GM12878 (cell line): ENCODE measurements at places on chromosomes 3 and 15. TPM values are rescaled to one million over a fixed set of nuclear protein-coding genes. Genes with fewer than 3 reads are reported as not detected.

The C3orf22 gene
- not detected in 2 replicates for total RNA-seq

The GOLGA6L6 gene
- not detected in 2 replicates for total RNA-seq

The MYZAP gene
- total RNA-seq, result not detected in 2 replicates

The CCDC39 gene
- 0.43 and 0.44 TPM in 2 replicates for total RNA-seq

The MEIS2 gene
- 33.4 and 34.8 TPM in 2 replicates for total RNA-seq

The MBD4 gene
- 42.2 and 44.1 TPM in 2 replicates for total RNA-seq

The TMCO5A gene
- not detected in 2 replicates for total RNA-seq

The IMPG2 gene
- 0.11 and 0.13 TPM in 2 replicates for total RNA-seq

The ACTC1 gene
- total RNA-seq, result not detected in 2 replicates

The C3orf85 gene
- not detected in 2 replicates for total RNA-seq

The SAMMSON gene
- total RNA-seq, result not detected in 2 replicates

The HLTF gene
- 40.1 and 43.0 TPM in 2 replicates for total RNA-seq

GRCh38 chr15:25733036-25733855 lies 129.9 kb downstream of the ATP10A start:
- no peaks in the 10 kb centered on the region for H3K27me3 ChIP-seq
- no peak for DNase-seq
- H3K4me1 ChIP-seq, result no peaks in the 10 kb centered on the region
- H3K36me3 ChIP-seq, result no peaks in the 10 kb centered on the region

- H3K27me3 ChIP-seq, result no peaks in the 10 kb centered on the region
- no peaks in the 10 kb centered on the region for H3K4me1 ChIP-seq
- no peaks in the 10 kb centered on the region for H3K36me3 ChIP-seq
- H3K4me3 ChIP-seq, result no peak overlapping the region
Observed at GRCh38 chr3:128835096-128835495, 44.3 kb upstream of the ACAD9 start.

DNA sequence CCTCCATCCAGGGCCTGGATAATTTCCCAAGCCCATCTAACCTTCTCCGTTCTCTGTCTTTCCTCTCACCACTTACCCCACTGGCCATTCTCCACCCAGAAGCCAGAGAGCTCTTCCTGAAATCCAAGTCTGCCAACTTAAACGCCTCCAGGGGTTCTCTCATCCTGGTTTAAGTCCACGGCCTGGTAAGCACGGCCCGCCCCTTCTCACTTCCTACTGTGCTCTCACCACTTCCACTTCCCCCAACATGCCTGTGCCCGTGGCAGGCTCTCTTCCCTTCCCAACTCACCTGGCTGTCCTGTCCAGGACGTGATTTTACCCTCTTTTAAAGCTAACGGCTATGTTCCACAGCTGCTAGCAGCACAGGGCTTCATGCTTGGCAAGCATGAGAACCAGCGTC lies 1.7 kb upstream of the CX3CR1 start:
- H3K27ac ChIP-seq, result no peak overlapping the region
- no peaks in the 10 kb centered on the region for H3K36me3 ChIP-seq
- no peaks in the 10 kb centered on the region for H3K27me3 ChIP-seq
- no peak overlapping the region for H3K4me3 ChIP-seq
- H3K4me1 ChIP-seq, result peaks cover 6% of the 10 kb centered on the region
- no peak for DNase-seq

GRCh38 chr3:170144437-170144843 lies 37.1 kb downstream of the PHC3 start:
- H3K27ac ChIP-seq, result peak overlapping the region; percentile 67
- peak; percentile 65 for DNase-seq
- H3K4me1 ChIP-seq, result peaks cover 13% of the 10 kb centered on the region
- no peaks in the 10 kb centered on the region for H3K27me3 ChIP-seq
- peaks cover 4% of the 10 kb centered on the region for H3K36me3 ChIP-seq

GRCh38 chr15:40843885-40844695 lies at the start of gene SPINT1:
Gene SPINT1 (plus strand): TSS chr15:40844048. CDS start chr15:40844555, 507 bp downstream.
- H3K4me1 ChIP-seq, result peaks cover 26% of the 10 kb centered on the region
- H3K27me3 ChIP-seq, result 0 out of 2 replicates have a peak, but pooled peaks cover 3% of the 10 kb centered on the region
- H3K27ac ChIP-seq, result no peak within 1 kb of the TSS
- DNase-seq, result no peak
- H3K36me3 ChIP-seq, result no peaks in the 10 kb centered on the region

DNA sequence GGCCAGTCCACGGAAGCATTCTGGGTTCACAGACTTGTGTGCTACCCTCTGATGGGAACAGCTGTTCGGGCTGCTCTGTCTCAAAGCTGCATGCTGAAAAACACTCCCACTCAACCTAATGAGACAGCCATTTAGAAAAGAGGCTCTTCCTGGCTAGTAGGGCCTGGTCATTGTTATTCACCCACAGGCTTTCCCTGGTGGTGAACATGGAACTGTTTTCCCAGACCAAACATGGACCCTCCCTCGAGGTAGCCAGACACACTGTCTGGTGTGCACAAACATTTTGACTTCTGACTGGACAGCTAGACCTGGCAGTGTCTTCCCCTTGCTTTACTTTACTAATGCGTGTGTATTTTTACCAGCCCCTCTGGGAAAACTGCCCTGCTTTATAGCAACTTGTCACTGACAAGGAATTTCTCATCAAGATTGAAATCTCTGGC lies 39.0 kb downstream of the MECOM start:
- no peak overlapping the region for H3K4me3 ChIP-seq
- DNase-seq, result no peak

DNA sequence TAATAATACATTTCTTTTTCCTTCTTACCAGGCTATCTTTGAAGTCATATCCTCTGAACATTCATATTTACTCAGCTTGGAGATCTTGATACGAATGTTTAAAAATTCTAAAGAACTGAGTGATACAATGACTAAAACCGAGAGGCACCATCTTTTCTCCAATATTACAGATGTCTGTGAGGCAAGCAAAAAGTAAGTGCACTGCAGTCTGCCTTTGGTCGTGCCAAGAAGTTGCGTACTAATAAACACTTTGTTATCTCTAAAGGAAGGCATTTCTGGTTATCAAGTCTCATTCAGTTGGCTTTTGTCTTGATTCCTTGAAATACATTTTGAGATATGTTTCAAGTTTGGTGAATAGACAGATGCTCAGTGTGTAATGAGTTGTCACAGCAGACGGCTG lies 31.6 kb downstream of the ARHGEF26 start:
- no peak overlapping the region for H3K27ac ChIP-seq
- H3K36me3 ChIP-seq, result no peaks in the 10 kb centered on the region
- no peaks in the 10 kb centered on the region for H3K4me1 ChIP-seq
- DNase-seq, result no peak

DNA sequence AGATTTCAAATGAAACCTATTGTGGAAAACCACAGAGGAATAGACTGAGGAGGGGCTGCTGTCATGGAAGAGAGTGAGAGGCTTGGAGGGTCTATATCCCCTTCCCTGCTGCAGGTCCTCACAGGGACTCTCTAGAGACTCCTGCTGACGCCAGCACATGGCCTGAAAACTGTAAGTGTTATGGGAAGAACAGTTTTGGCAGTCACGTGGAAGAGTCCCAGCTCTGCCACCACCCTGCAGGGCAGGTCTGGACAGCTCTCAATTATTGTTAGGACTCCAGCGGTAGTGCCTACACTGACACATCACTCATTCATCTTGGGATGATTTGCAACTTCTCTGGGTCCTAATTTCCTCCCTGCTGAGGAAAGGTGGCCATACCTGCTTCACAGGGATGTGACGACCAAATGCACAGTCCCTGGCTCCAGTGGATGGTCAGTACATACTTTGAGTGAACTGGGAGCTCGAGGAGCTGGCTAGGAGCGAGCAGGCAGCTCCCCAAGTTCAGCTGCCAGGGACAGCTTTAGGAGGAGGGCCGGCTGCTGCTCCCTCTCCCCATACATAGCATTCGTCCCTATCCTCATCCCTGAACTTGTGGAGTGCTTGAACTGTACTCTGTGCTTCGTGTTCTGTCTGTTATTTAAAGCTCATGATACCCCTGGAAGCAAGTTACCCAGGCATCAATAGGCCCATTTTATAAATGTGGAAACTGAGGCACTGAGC lies 49.2 kb downstream of the CTXND1 start:
- DNase-seq, result no peak
- no peak overlapping the region for H3K4me3 ChIP-seq
- no peak overlapping the region for H3K27ac ChIP-seq

DNA sequence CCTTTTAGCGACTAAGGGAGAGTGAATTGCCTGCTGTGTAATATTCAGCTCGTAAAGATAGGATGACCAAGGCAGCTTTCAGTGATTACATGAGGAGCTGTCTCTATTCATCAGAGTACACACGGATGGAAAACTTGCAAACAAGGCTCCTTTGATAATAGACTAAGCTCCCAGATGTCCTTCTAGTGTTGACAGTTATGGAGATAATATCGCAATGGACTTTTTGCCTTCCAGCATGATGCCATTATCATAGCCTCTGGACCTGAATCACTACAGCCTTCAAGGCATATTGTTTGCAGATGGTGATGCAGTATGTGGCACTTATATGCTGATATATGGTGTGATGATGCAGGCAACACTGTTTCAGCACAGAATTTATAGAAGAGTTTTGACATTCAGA lies 93.9 kb downstream of the ECT2 start:
- H3K27ac ChIP-seq, result no peak overlapping the region
- no peak for DNase-seq
- H3K4me1 ChIP-seq, result no peaks in the 10 kb centered on the region
- H3K27me3 ChIP-seq, result no peaks in the 10 kb centered on the region
- H3K4me3 ChIP-seq, result no peak overlapping the region

GRCh38 chr15:63481105-63481810 lies 23.1 kb upstream of the USP3 start:
- H3K4me1 ChIP-seq, result peaks cover 88% of the 10 kb centered on the region
- H3K4me3 ChIP-seq, result no peak overlapping the region
- peak overlapping the region; percentile 77 for H3K27ac ChIP-seq
- DNase-seq, result peak; percentile 83
- H3K36me3 ChIP-seq, result no peaks in the 10 kb centered on the region

GRCh38 chr3:184812662-184813042 lies 686 bp downstream of the VPS8 start:
- no peaks in the 10 kb centered on the region for H3K36me3 ChIP-seq
- no peak for DNase-seq
- peak overlapping the region; percentile 74 for H3K4me3 ChIP-seq
- H3K4me1 ChIP-seq, result peaks cover 16% of the 10 kb centered on the region
- H3K27me3 ChIP-seq, result no peaks in the 10 kb centered on the region

- H3K27ac ChIP-seq, result no peak overlapping the region
- H3K4me3 ChIP-seq, result no peak overlapping the region
- peaks cover 5% of the 10 kb centered on the region; the same call in 1 of the 2 replicates for H3K27me3 ChIP-seq
- no peaks in the 10 kb centered on the region for H3K4me1 ChIP-seq
- DNase-seq, result no peak
Observed at GRCh38 chr15:72902245-72902918, 118.8 kb upstream of the ADPGK start.

DNA sequence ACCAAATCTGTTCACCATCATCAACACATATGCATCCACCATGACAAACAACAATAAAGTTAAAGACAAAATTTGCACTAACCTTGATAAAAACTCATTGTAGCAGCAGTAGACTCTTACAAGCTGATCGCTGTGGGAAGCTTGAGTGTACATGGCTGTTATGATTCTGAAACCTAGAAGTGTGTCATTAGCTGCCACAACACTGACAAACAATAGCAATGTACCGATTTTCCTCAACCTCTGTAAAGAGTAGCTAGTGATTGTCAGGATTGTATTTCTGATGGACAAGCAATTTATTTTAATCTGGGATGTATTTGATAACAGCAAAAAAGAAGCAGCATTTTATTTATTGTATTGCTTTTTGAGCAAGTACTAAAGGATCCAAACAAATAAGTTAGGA lies 1357.7 kb downstream of the ROBO1 start:
- no peak overlapping the region for H3K27ac ChIP-seq
- no peaks in the 10 kb centered on the region for H3K4me1 ChIP-seq
- H3K27me3 ChIP-seq, result no peaks in the 10 kb centered on the region; the same call in 1 of the 2 replicates
- no peak overlapping the region for H3K4me3 ChIP-seq
- H3K36me3 ChIP-seq, result no peaks in the 10 kb centered on the region
- no peak for DNase-seq

- H3K27ac ChIP-seq, result no peak overlapping the region
- H3K4me3 ChIP-seq, result no peak overlapping the region
- DNase-seq, result no peak
Observed at GRCh38 chr3:3461317-3461716, 281.8 kb upstream of the CRBN start.

DNA sequence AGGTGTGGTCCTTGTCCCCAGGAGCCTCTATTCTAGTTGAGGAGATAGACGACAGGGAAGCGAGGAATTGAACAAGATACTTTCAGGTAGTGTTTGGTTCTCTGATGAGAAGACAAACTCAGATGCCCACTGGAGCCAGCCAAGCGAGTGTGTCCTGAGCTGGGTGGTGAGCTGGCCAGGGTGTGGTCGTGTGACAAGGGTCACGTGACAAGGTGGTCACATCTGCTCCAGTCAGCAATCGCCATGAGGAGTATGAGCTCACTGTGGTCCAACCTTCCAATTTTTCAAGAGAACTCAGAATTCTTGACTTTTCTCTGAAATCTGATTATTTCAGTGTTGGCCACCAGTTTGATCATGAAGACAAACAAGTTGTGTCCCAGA lies 39.5 kb downstream of the SLC6A6 start:
- no peaks in the 10 kb centered on the region for H3K27me3 ChIP-seq
- DNase-seq, result no peak
- no peak overlapping the region for H3K27ac ChIP-seq
- H3K4me1 ChIP-seq, result peaks cover 13% of the 10 kb centered on the region

- no peak overlapping the region for H3K27ac ChIP-seq
- H3K4me1 ChIP-seq, result peaks cover 20% of the 10 kb centered on the region
- H3K36me3 ChIP-seq, result no peaks in the 10 kb centered on the region; the same call in 1 of the 2 replicates
- DNase-seq, result no peak
Observed at GRCh38 chr15:85496151-85496550, 115.7 kb downstream of the AKAP13 start.

GRCh38 chr15:85047271-85047948 lies 65.8 kb downstream of the PDE8A start:
- H3K4me3 ChIP-seq, result no peak overlapping the region
- DNase-seq, result no peak
- H3K36me3 ChIP-seq, result no peaks in the 10 kb centered on the region
- no peaks in the 10 kb centered on the region for H3K27me3 ChIP-seq

DNA sequence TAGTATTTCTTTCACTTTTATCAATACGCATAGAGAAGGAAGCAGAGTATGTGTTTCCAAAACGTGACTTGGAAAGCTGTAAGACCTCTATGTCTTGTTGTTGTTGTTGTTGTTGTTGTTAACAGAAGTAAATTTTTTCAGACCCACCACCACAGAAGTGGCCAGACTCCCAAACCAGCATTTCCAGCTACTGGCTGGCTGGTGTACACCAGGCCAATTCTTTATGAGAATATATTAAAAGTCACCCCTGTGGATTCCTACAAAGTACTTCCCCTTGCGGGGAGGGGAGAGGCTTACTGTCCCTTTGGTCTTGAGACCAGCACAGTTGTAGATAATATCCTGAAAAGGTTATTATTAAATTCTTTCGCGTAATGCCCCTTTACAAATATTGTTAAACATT lies 1.6 kb upstream of the FOXP1 start:
- H3K27me3 ChIP-seq, result peaks cover 12% of the 10 kb centered on the region
- DNase-seq, result no peak
- no peak overlapping the region for H3K4me3 ChIP-seq
- H3K4me1 ChIP-seq, result peaks cover 9% of the 10 kb centered on the region
- no peaks in the 10 kb centered on the region for H3K36me3 ChIP-seq
- no peak overlapping the region for H3K27ac ChIP-seq
